ENCODE measurements at places on chromosomes 4 and X.

- no peak for DNase-seq
These were observed 17.4 kb downstream of the ZFYVE28 start for GRCh38 chr4:2400841-2401609.

- no peak for DNase-seq
These were observed 60.1 kb upstream of the NAP1L5 start for GRCh38 chr4:88757776-88758175.

- no peak for DNase-seq
These were observed 24.8 kb upstream of the RBPJ start for GRCh38 chr4:26296021-26296420.

DNA sequence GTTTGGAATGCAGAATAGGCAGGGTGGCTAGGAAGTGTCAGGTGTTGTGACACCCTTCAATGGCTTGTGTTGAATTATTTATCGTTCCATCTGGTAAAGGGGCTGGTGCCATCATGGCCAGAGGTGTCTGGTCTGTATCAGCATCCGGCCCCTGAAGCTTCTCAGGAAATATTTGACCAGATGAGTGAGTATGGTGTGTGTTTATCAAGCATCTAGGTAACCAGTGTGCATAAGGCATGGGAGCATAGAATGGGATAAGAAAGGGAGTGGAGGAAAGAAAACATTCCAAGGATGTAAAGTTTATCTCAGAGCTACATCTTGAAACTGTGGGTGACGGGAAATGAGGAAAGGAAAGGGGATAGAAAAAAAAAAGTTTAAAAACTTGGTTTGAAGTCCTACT is 109.4 kb downstream of the KLHL4 start:
- no peak for DNase-seq

- DNase-seq, result no peak
These were observed 67.7 kb upstream of the C4orf50 start for GRCh38 chr4:6085691-6086628.

- DNase-seq, result no peak
These were observed 68.4 kb downstream of the MAOB start for GRCh38 chrX:43813898-43814297.

DNA sequence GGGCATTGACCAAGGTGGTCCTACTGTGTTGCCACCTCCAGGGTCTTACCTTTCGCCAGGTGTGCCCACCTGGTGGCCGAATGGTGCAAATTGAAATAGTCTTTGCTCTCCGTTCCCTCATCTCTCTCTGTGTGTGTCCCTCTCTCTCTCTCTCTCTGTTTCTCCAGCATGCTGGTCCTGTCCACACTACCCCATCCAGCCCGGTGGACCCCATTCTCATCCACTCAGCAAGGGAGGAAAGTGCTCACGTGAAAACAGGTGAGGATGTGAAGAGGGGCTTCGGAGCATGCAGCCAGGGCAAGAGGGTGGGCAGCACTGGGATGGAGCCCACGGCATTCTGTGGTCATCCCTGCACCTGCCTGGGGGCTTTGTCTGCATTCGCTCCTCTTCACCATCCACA is 150.1 kb downstream of the CRLF2 start:
- no peak for DNase-seq

- no peak for DNase-seq
These were observed 125.6 kb downstream of the PARM1 start for GRCh38 chr4:75058486-75058885.

GRCh38 chr4:183821076-183821853 is 83.8 kb upstream of the STOX2 start:
- DNase-seq, result no peak

- no peak for DNase-seq
These were observed 3.3 kb downstream of the PLS3 start for GRCh38 chrX:115564243-115564642.

DNA sequence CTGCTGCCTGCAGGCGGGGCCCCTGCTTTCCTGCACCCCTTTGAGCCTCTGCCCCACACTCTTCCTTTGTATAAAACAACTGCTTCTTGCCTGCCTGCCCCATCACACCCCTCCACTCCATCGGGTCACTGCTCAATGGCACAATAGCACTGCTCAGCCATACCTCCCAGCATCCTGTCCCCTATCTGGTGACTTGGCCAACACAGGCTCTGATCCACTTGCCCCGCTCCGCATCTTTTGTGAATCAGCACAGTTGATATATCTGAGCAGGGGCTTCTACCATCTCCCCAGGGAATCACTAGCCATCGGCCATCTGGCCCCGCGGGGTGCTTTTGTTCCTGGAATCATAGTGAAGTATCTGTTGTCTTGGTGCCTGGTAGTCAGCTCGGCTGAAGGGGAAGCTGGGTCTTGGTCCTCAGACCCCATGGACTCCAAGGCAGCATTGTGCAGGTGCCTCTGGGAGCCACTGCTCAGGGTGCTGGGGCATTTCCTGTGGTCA is 45.3 kb downstream of the MAP7D3 start:
- DNase-seq, result no peak

DNA sequence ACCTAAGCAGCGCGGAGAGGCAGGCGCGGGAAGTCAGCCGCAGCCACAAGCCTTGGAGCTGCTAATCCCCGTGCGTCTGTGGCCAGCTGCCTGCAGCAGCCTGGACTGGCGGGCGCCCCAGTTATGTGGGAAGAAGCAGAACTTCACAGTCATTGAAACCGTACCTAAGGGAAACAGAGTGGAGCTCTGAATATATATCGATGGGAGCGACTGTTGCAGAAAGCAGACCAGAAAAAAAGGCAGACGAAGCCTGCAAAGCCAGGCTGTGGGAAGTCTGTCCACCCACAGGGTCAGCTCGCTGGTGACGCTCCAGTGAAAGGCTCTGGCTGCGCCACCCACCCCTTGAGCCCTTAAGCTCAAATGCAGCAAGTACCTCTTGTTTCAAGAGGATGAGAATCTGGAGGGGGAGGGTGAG is 24.7 kb downstream of the KCNE5 start:
- DNase-seq, result peak; percentile 55

- no peak for DNase-seq
These were observed 61.4 kb downstream of the WFS1 start for GRCh38 chr4:6331018-6331417.
